ENCODE measurements at places on chromosomes 3 and 15.
A peak's percentile ranks its signal among the peaks of the same experiment; 100 is the strongest.

DNA sequence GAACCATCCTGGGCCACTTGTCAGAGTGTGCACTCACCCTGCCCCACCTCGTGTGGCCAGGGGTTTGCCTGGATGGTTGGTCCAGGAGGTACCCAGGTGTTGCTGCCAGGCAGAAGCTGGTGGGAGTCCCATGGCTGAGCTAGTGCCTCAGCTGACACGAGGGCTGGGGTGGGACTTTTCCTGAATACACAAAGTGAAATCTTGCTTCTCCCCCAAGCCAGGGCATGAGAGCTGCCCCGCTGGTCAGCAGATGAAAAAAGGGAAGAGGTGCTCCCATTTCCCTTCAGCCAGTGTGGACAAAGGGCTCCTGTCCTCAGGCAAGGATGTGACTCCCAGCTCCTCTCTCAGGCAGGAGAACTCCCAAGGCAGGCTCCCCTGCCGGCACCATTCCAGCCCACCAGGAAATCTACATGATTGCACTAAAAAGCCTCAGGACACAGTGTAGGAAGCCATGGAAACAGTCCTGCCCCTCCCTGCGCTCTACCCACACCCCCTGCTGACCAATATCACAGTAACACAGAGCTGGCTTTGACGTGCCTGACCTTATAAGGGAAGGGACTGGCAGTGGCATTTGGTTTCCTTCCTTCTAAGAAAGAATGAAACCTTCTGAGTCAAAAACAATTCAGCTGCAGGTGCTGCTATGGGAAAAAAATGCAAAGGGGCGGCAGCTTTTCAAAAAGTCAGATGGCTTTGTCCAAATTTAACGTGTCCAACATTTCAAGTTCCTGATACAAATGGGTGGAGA is 33.9 kb downstream of the MYO5C start:
- peak; percentile 91 for DNase-seq

GRCh38 chr15:32879980-32880379 is 162.2 kb downstream of the GREM1 start:
- no peak for DNase-seq

- peak; percentile 87 for DNase-seq
Observed at GRCh38 chr3:72739531-72740466, 108.4 kb downstream of the SHQ1 start.

DNA sequence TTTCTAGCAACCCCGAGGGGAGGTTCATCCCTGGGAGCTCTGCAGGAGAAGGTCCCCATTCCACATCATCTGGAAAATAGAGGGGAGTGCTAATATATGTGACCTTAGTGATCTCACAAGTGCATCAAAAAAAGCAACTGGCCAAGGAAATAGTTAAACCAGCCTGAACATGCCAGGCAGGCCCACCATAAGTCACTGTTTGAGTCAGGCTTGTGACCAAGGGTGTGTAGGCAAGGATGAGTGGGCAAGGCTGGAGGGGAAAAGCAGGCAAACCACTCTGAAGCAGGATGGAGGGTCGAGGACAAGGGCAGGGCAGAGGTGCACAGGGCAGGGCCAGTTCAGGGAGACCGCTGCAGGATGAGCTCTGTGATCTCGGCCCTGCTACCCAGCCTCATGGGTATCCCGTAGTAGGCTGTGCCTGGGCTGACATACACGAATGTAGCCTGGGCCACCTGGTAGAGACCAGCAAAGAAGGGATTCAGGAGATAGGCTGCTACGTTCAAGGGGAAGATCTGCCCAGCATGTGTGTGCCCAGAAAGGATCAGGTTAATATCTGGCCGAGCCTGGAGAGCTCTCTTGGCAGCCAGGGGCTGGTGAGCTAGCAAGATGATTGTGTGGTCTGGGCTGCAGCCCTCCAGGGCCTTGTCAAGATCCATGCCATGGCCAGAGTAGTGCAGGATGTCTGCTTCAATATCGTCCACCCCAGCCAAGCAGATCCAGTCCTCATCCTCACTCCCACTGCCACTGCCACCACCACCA is 4.3 kb downstream of the GLB1 start:
- no peak for DNase-seq

DNA sequence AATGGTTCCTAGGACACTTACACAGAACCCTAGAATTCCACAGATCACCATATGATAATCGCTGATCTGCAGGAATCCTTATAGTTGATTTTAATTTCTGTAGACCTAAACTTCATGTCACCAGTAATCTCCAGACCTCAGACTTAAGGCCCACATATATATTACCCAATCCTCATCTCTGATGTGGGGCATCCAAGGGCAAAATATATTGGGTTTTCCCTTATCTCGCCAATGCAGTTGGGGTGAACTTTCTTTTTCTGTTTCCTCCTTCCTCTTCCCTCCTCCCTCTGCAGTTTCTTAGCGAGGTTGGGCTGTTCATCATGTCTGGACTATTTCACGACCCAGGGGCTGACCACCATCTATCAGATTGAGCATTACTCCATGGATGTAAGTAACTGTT is 230.2 kb downstream of the P3H2 start:
- DNase-seq: no peak

GRCh38 chr15:99502182-99502581 is 63.6 kb upstream of the MEF2A start:
- DNase-seq: peak; percentile 4

- no peak for DNase-seq
Observed at GRCh38 chr15:58702233-58702632, 47.3 kb downstream of the ADAM10 start.

- DNase-seq: no peak
Observed at GRCh38 chr3:136353461-136353860, 103.3 kb downstream of the PCCB start.

- DNase-seq: peak; percentile 2
Observed at GRCh38 chr3:113084777-113085176, 94.0 kb downstream of the GTPBP8 start.

DNA sequence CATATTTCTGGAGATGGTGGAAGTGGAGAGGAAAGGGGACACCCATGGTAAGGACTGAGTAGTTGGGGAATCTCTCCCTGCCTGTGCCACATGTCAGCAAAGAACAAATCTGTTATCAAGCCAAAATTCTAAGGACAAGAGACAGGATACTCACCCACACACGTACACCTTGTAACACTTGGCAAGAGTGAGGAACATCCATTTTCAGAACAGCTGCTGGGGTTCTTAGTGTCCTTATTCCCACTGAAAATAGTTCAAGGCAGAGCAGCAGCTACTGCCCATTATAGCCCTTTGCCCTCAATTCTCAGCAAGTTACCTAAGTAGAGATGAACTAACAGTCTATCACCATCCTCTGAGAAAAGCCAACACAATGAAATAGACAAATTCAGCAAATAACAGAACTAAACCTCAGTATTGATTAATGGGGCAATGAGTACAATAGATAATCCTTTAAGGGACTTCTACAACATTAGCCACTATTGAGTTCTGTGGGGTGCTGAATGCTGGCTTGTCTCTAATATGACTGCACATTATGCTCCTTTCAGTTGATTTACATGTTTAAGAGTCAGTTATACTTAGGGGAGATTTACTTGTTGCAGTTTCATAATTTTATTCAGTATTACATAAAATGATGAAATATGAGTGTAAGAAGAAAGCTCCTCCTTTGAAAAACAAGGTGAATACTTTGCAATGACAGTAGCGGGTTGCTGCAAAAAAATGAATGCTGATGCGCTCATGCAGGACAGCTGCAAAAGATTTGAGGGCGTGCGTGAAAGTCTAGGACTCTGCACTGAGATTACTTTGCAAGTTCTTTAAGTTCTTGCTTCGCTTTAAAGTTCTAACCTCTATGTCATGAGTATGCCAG is 22.4 kb downstream of the SENP5 start:
- no peak for DNase-seq

- no peak for DNase-seq
Observed at GRCh38 chr15:99130765-99131440, 26.0 kb downstream of the SYNM start.

DNA sequence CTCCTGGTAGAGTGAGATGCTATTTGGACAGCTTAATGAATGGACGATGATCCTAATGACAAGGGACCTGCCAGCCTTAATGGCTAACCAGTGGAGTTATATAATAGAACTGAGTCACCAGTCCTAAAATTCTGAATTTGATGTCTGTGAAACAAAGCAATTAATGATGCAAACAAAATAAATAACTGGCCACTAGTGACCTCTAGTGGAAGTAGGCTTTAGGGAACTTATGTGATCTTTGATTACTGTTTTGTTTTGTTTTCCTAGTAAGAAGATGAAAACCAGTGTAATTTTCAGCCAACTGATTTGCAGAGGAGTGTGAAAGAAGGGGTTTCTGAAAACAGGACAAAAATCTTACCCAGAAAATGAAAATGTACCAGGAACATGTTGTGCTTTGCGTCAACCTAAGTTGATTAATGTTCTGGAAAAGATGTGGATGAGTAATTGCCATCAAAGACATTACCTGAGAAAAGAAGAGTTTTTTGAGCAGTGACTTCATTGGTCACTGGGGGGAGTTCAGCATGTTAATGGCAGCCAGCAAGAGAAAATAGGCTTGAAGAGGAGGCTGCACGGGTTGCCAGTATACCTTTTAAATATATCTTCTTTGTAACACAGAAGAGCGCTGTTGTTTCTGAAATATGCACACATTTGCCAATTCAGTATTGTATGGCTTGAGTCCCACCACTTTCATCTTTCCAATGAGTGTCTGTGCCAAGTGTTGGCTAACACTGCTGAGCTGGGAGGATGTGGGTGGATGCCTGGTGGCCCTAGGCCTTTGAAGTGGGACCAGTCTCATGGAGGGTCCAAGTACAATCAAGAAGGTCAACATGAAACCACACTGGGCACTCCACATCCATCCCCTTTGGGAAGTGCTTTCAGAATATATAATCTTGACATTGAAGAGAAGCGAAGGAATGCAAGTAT is 9.3 kb downstream of the VEPH1 start:
- DNase-seq: peak; percentile 62

GRCh38 chr3:62370112-62370857 is 3.1 kb downstream of the FEZF2 start:
- DNase-seq: no peak

DNA sequence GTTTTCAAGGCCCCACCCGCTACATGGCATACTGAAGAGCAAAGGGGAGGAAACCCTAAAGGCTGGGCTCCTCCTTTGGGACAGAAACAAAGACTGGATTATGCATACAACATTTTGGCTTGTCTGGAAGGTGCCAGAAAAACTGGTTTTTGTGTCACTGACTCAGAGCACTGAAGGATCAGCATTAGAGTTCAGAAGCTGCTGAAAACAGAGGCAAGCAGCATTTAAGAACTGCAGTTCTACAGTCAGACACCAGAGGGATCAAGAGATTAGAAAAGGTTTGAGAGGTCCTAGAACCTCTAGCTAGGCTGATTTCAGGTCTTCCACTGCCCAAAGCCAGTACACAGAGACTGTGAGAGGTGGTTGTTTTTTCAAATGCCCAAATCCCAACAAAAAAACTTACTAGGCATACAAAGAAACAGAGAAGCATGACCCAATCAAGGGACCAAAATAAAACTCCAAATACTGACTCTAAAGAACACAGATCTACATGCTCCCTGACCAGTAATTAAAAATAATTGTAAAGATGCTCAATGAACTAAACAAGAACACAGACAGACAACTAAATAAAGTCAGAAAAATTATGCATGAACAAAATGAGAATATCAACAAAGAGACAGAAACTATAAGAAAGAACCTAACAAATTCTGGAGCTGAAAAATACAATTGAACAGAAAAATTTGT is 91.2 kb downstream of the SENP2 start:
- DNase-seq: peak; percentile 76

All from kidney tubule cell (primary cell).